ENCODE measurements at places on chromosomes 6 and 20.

DNA sequence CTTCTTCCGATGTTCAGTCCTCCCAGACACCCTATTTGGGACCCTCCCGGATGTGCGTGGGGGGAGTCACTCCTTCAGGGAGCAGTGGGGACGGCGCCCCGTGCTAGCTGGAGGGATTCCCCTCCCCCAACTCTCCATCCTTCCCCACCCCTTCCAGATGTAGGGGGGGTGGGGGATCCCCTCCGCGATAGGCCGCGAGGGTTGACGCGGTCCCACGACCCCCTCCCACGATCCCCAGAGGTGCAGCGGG lies 548 bp downstream of the GNL1 start:
- DNase-seq = no peak

- no peak for DNase-seq
These were observed 129.9 kb downstream of the EYA2 start for GRCh38 chr20:47024461-47024937.

DNA sequence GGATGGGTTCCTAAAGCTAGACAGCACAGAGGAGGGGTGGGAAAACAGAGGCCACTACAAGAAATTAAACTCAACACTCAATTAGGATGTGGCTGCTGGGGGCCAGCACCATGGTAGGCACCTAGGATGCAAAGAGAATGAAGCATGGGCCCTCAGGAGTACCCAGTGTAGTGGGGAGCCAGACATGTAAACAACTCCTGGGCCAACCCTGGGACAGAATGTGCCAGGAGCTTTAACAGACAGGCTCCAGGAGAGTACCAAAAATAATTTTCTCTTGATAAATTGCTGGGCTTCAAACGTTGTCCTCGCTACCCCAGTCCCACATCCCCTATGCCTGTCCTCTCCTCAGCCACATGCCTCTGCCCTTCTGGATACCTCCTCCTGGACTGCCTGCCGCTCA lies 1.7 kb downstream of the TMEM151B start:
- no peak for DNase-seq

DNA sequence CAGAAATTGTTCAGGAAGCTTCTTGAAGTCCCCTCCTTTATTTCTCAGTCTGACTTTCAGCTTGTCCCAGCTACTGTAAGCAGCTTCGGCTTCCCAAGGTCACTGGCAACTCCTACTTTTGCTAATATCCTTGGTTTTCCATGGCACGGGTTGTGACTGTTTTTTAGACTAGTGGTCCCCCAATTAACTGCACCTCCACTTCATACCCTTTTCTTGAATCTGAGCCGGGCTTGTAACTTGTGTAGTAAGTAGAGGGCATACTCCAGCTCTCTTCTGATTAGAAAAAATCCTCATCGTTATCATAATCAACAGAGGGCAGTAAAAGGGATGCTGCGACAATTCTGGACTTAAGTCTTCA lies 162.3 kb upstream of the TNFAIP3 start:
- no peak for DNase-seq

GRCh38 chr6:155985660-155986138 lies 530.1 kb upstream of the NOX3 start:
- DNase-seq = no peak

DNA sequence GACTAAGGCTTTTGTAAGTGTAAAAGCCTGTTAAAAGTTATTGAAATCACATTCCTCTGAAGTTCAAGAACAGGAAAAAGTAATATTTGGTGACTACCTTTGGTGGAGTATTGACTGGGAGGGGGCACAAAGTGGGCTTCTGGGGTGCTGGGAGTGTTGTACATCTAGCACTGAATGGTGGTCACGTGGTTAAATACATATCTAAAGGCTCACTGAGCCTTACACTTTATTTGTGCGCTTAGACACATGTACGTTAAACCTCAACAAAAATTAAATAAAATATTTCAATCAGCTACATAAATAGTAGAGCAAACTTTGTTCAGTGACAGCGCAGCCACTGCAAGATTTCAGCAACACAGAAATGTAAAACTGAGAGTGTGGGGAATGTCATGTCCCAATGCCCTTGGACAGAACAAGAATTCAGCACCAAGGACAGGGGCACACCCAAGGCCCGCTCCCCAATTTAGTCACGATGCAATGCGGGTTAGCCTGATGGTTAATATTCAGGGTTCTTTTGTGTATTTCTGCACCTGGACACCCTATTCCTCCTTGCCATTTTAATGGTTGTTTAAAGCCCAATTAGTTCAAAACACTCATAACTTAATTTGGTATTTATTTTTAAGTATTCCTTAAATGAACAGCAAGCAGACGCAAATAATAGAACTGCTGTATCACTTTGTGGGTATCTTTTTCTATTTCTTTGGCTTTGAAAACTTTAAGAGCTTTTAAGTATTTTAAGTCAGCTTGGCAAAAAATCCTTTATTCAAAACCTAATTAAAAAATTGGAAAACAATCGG lies 37.4 kb downstream of the ANGPT4 start:
- no peak for DNase-seq

DNA sequence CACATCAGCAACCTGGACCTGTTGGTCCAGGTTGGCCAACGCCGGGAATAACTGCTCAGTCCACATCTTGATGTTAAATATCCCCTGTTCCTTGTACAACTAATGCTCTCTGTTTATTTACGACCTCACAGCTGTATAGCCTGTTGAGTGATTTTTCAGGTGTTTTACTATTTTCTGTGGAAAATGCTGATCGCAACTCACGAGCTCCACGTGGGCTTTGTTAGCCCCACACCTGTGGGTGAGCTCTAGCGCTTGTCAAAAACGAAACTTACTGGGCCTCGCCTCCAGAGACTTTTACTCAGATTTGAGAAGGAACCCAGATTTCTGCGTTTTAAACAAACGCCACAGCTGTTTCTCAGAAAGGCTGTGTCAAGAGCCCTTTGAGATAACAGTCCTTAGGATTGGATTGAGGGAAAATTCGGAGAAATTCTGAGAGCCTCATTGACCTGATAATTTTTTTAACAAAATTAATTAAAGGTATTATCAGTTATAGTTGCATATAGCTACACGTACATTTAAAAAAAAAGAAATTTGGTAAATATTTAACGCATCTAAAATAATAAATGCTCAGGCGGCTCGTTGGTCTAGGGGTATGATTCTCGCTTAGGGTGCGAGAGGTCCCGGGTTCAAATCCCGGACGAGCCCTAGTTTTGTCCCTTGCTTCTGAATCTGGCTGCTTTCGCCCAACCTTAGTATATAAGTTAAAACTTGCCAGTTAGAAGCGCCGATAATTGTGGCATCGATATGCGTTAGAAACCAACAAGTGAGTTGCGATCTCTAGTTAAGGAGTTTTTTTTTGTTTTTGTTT lies 16.7 kb downstream of the HMGN4 start:
- peak; percentile 84 for DNase-seq

- DNase-seq = no peak
These were observed 270.0 kb upstream of the ZFP64 start for GRCh38 chr20:52461582-52461981.

- peak; percentile 10 for DNase-seq
These were observed 955.6 kb downstream of the TBC1D32 start for GRCh38 chr6:120378582-120379220.

GRCh38 chr6:3353939-3354338 lies 95.2 kb downstream of the PSMG4 start:
- no peak for DNase-seq

- DNase-seq = no peak
These were observed 19.5 kb downstream of the KIZ start for GRCh38 chr20:21145424-21145823.

DNA sequence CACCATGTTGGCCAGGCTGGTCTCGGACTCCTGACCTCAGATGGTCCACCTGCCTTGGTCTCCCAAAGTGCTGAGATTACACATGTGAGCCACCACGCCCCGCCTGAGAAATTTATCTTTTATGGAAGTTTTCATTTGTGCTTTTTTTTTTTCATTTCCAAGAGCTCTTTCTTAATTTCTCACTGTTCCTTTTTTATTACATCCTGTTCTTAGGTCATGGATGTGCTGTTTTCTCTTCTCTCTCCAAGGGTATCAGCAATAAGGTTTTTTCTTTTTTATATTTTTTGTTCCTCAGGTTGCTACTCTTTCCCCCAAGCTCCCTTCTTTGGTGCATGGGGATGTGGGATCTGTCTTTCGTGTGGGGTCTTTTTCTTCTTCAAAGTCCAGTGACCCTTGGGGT lies 21.2 kb upstream of the LSM14B start:
- DNase-seq = no peak

DNA sequence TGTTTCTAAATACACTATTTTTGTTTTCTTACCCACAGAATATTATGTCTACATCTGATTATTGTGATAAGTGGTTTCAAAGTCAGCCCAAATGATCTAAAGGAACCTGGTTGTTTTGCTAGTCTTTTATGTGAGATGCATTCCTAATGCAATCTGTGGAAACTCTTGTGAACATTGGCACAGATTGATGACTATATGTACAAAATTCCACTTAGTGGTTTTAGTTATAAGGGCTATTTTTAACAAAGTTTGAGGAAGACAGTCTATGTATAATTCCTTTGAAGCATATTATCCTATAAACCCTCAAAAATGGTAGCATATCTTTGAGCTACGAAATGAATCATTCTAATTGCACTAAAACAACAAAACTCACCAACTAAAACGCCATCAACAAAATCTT lies 140.9 kb downstream of the GRIK2 start:
- peak; percentile 59 for DNase-seq

DNA sequence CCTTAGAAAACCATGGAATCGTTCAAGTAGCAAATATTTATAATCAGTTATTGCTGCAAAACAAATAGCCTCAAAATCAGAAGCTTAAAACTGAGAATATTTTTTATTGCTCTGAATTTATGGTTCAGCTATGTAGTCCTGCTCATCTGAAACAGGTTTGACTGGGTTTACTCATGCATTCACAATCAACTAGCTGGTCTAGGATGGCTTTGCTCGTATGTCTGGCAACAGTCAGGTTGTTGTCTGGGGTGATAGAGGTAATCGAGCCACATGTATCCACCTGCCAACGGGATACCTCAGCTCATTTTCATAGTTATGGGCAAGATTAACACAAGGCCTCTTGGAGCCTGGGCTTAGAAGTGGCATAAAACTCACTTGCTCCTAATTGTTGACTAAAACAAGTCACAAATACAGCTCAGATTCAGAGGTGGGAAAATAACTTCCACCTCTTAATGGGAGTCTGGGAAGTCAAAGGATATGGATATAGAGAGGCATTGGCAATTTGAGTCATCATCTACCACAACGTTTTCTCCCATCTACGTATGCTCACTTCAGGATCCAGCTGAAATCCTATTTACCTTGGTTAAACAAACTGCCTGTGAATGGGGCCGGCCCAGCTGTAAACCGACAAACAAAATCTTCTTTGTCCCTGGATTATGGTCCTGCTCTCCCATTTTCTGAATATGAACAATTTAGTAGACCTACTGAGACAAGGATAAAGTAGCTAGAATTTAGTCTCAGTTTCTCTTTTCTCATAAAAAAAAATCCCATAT lies 54.5 kb upstream of the TENT5A start:
- no peak for DNase-seq

- DNase-seq = peak; percentile 74
These were observed 397.1 kb downstream of the ARHGAP18 start for GRCh38 chr6:129312880-129313279.

GRCh38 chr6:85124472-85125354 lies 325.2 kb upstream of the NT5E start:
- DNase-seq = no peak

DNA sequence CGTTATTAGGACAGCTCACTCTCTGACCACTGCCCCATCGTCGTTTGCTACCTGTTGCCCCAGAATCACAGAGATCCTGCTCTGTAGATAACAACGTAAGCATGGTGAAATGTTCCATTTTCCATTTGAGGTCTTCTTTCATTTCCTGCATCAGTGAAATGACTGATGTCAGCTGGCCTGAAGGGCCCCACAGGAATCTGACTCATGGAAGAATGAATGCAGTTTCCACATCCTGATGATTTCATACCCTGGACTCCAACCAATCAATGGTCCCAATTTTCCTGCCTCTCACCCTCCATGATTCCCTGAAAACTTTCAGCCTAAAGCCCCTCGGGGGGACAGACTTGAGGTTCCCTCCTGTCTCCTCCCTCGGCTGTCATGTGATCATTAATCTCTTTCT lies 394.4 kb upstream of the CDH4 start:
- DNase-seq = peak; percentile 45

DNA sequence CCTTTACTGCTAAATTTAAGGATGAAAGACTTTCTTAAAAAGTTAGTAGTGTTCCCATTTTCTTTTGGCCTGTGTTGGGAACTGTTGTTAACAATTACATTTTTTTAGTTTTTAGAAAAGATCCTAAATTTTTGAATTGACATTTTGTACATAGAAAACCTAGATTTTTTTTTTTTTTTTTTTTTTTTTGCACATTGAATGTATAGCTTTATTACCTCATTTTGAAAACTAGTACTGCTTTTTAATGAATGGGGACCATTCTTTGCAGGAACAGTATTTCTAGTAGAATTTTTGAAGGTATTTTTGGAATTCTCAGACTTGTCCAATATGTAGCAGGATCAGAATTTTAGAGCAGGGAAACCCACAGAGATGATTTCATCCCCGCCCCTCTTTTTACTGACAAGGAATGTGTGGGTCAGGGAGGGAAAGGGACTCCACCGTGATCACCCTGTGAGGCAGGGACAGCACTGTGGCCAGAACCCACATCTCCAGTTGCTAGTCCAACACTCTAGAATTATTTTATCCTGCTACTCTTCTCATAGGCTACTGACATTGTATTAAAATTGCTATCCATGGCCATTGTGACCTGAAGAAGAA lies 154.4 kb upstream of the SUPT3H start:
- peak; percentile 40 for DNase-seq

GRCh38 chr6:72037006-72037405 lies 150.7 kb downstream of the RIMS1 start:
- no peak for DNase-seq

DNA sequence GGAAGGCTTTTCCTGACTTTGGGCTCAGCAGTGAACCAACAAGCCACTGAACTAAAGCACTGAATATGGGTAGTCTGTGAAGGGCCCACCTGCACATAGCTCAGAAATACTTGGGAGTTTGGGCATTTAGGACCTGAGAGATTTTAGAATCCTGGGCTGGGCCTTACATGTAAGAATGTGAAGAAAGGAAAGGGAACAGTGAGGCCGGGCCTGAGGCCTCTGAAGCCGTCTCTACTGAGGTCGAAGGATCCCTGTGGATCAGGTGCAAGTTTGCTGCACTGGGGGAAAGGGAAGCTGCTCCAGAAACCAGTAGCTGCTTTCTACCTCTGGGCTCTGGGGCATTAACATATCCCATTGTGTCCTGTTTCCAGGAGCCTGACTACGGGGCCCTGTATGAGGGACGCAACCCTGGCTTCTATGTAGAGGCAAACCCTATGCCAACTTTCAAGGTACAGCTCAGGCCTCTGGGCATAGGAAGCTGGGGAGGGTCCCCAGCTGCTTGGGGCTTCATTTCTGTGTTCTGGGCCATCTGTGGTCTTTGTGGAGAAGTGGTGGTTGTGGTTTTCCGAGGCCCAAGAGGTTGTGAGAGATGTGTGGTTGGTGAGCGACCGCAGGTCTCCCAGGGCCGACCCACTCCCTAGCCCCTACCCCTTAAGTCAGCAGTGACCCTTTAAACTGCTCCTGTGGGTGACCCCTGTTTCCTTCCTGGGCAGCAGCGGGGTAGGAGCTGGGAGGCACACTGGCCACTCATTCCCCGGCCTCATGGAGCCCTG lies 30.3 kb downstream of the PLCG1 start:
- no peak for DNase-seq

Data from EL (cell line).